ENCODE measurements at places on chromosomes 5 and 9. TPM values are rescaled to one million over a fixed set of nuclear protein-coding genes. Genes with fewer than 3 reads are reported as not detected.
A peak's percentile ranks its signal among the peaks of the same experiment; 100 is the strongest.

- DNase-seq = no peak
- H3K4me3 ChIP-seq = no peak overlapping the region
- H3K4me1 ChIP-seq = no peaks in the 10 kb centered on the region
- peaks cover 1% of the 10 kb centered on the region for H3K27me3 ChIP-seq
- H3K36me3 ChIP-seq = peaks cover 3% of the 10 kb centered on the region
- no peak overlapping the region for H3K27ac ChIP-seq
These were observed 24.0 kb upstream of the ANKRD31 start for GRCh38 chr5:75260708-75261107.

DNA sequence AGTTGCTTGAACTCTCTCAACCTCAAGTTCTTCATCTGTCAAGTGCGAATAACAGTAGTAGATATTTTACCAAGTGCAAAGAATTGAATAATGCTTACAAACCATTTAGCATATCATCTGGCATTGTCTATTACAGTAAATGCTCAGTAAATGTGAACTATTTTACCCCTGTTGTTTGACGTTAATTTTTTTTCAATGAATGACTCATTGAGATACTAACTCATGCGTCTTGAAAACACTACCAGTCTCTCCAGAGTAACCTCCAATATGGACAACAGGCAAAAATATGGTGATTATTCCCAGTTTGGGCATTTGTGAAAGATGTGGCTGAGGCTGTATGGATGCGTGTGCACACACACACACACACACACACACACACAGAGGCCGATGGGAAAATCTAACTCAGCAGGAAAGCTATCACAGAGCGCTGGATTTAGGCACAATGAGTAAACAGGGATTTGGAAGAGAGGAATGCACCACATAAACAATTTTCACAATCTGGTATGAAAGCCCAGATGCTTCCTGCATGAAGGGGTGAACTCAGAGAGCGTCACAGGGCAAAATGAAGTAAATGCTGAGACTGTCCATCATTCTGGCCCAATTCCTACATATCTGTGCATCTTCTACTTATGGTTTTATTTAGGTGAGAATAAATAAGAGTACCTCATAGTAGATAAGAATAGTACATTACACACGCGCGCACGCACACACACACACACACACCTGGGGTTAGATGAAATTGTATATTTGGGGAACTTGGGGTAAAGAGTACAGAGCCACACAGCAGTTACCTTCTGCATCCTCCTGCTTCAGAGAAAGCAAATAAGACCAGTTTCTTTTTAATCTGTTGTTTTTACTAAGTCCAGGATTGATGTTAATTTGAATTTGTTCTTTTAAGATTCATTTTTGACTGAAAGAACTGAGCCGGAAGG is 128.7 kb downstream of the PALM2AKAP2 start:
- no peak for DNase-seq
- no peaks in the 10 kb centered on the region for H3K27me3 ChIP-seq
- H3K4me3 ChIP-seq = no peak overlapping the region
- no peak overlapping the region for H3K27ac ChIP-seq

IL4 gene
- 1.5 TPM for total RNA-seq

- no peaks in the 10 kb centered on the region for H3K4me1 ChIP-seq
- DNase-seq = no peak
- H3K36me3 ChIP-seq = no peaks in the 10 kb centered on the region
- H3K27ac ChIP-seq = no peak overlapping the region
These were observed 196.5 kb upstream of the NREP start for GRCh38 chr5:111953351-111954127.

IL3 gene
- total RNA-seq = 6.2 TPM

- peak overlapping the region; percentile 83 for H3K27ac ChIP-seq
- peak overlapping the region; percentile 33 for H3K4me3 ChIP-seq
- peaks cover 70% of the 10 kb centered on the region for H3K4me1 ChIP-seq
- no peaks in the 10 kb centered on the region for H3K27me3 ChIP-seq
- no peak for DNase-seq
These were observed 41.8 kb upstream of the NEK6 start for GRCh38 chr9:124215956-124216355.

DNA sequence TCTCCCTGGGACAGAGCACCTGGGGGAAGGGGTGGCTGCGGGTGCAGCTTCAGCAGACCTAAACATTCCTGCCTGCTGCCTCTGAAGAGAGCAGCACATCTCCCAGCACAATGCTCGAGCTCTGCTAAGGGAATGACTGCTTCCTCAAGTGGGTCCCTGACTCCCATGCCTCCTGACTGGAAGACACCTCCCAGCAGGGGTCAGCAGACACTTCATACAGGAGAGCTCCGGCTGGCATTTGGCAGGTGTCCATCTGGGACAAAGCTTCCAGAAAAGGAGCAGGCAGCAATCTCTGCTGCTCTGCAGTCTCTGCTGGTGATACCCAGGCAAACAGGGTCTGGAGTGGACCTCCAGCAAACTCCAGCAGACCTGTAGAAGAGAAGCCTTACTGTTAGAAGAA is 77.2 kb downstream of the SLCO6A1 start:
- H3K36me3 ChIP-seq = peaks cover 1% of the 10 kb centered on the region
- no peaks in the 10 kb centered on the region for H3K27me3 ChIP-seq
- H3K4me3 ChIP-seq = no peak overlapping the region
- H3K4me1 ChIP-seq = no peaks in the 10 kb centered on the region
- no peak overlapping the region for H3K27ac ChIP-seq

GRCh38 chr5:180785121-180785781 is 17.4 kb downstream of the MGAT1 start:
- no peak overlapping the region for H3K27ac ChIP-seq
- H3K27me3 ChIP-seq = no peaks in the 10 kb centered on the region
- no peak for DNase-seq

PDE6A gene
- not detected for total RNA-seq
